ENCODE measurements at places on chromosomes 7 and 10. TPM values are rescaled to one million over a fixed set of nuclear protein-coding genes. Genes with fewer than 3 reads are reported as not detected.

Gene PRLHR
- total RNA-seq, result not detected

Gene CPA1
- not detected for total RNA-seq

Gene SDK1
- total RNA-seq, result 5.0 TPM

Gene C10orf120
- total RNA-seq, result not detected

Gene CHAT
- not detected for total RNA-seq

Gene TCAF2
- total RNA-seq, result 4.4 TPM

Gene DRGX
- total RNA-seq, result not detected

Gene OR6B1
- total RNA-seq, result not detected

Gene LEP
- not detected for total RNA-seq

Gene C10orf67
- not detected for total RNA-seq

Gene FAM24B
- total RNA-seq, result 8.2 TPM

Gene AKR1D1
- total RNA-seq, result not detected

Gene TMEM72
- total RNA-seq, result 0.08 TPM

Gene HPSE2
- not detected for total RNA-seq

Gene CREM
- total RNA-seq, result 57.3 TPM

Gene GIMAP5
- not detected for total RNA-seq

Gene NODAL
- total RNA-seq, result not detected

Gene RALA
- 22.6 TPM for total RNA-seq

Gene MEIG1
- 0.66 TPM for total RNA-seq

Gene OR2A12
- not detected for total RNA-seq

Gene OR9A2
- total RNA-seq, result not detected

Gene SPDYE8
- total RNA-seq, result not detected

Gene DDC
- total RNA-seq, result 0.19 TPM

Gene LRRD1
- total RNA-seq, result 0.15 TPM

Gene ADCYAP1R1
- total RNA-seq, result not detected

Gene ZNF804B
- total RNA-seq, result not detected

Gene FXYD4
- not detected for total RNA-seq

Gene UTF1
- not detected for total RNA-seq

Gene CYP2E1
- total RNA-seq, result 6.4 TPM

Gene CALCR
- total RNA-seq, result not detected

Gene BTAF1
- 35.0 TPM for total RNA-seq

Gene PLPP4
- total RNA-seq, result 3.2 TPM

Gene NHLRC2
- 23.0 TPM for total RNA-seq

Gene ASZ1
- not detected for total RNA-seq

Gene AKAP9
- 51.9 TPM for total RNA-seq

Gene MYL10
- 0.75 TPM for total RNA-seq

Gene PALD1
- 1.6 TPM for total RNA-seq

Gene VSTM4
- total RNA-seq, result not detected

Gene ASB10
- not detected for total RNA-seq

Gene TNS3
- total RNA-seq, result 31.9 TPM

Gene TYW1B
- 5.8 TPM for total RNA-seq

Gene MINDY4
- total RNA-seq, result 12.3 TPM

Gene C7orf33
- total RNA-seq, result not detected

Gene GTF2I
- 100 TPM for total RNA-seq

Gene RARRES2
- not detected for total RNA-seq

Gene SPDYE6
- not detected for total RNA-seq

Gene MET
- 72.3 TPM for total RNA-seq

Gene CYP2W1
- total RNA-seq, result not detected

Gene ZNF467
- 0.34 TPM for total RNA-seq

Gene MRLN
- total RNA-seq, result not detected

Gene WASHC2C
- total RNA-seq, result 9.7 TPM

Gene SNX13
- 60.9 TPM for total RNA-seq

Gene OPN1SW
- total RNA-seq, result not detected

Gene TFPI2
- 19.6 TPM for total RNA-seq
